ENCODE measurements at places on chromosomes 7 and 10. TPM values are rescaled to one million over a fixed set of nuclear protein-coding genes. Genes with fewer than 3 reads are reported as not detected.

The LRRC18 gene
- not detected for polyA plus RNA-seq

The CFTR gene
- polyA plus RNA-seq = not detected

The SNCG gene
- polyA plus RNA-seq = 0.86 TPM

The TAS2R3 gene
- polyA plus RNA-seq = 0.74 TPM

The OPTN gene
- polyA plus RNA-seq = 46.6 TPM

The CTBP2 gene
- 0.08 TPM for polyA plus RNA-seq

The TAS2R5 gene
- 4.5 TPM for polyA plus RNA-seq
